A549 (cell line): ENCODE measurements at places on chromosomes 7 and 10.

- DNase-seq, result no peak
Measured at GRCh38 chr7:137943132-137943551, 58.7 kb downstream of the CREB3L2 start.

- DNase-seq, result no peak
Measured at GRCh38 chr10:43931308-43931930, 282.7 kb upstream of the ZNF32 start.

DNA sequence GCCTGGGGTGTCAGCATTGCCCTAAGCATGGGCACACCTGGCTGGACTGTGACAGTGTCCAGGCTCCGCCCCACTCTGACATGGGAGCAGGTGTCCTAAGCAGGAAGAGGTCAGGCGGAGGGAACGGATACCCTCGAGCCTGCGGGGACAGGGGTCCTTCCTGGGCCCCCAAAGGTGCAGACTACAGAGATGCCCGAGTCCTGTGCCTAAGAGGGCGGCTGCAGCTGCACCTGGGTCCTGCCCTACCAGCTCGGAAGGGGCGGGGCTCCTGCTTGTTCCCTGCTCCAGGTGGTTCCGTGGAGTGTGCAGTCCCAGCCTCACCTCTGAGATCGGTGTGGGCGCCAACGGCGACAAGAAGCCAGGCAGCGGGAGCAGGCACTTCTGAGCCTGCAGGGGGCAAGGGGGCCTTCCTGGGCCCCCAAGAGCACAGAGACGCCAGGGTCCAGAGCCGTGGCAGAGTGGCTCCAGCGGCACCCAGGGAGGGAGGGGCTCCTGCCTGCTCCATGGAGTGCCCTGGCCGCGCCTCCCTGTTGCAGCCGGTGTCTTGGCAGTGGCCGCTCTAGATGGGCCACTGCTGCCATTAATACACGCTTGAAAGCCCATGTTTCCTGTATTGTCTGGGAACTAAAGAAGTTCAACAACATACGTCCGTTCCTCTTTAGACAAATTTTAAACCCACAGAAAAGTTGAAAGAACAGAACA, 64.5 kb upstream of the CACNA2D1 start:
- DNase-seq, result no peak

GRCh38 chr10:83816942-83817341, 322.4 kb upstream of the GHITM start:
- DNase-seq, result no peak

GRCh38 chr10:112811741-112812551, 138.1 kb upstream of the TCF7L2 start:
- peak; percentile 96 for DNase-seq

- no peak for DNase-seq
Measured at GRCh38 chr10:47353351-47353750, 5.2 kb downstream of the RBP3 start.

DNA sequence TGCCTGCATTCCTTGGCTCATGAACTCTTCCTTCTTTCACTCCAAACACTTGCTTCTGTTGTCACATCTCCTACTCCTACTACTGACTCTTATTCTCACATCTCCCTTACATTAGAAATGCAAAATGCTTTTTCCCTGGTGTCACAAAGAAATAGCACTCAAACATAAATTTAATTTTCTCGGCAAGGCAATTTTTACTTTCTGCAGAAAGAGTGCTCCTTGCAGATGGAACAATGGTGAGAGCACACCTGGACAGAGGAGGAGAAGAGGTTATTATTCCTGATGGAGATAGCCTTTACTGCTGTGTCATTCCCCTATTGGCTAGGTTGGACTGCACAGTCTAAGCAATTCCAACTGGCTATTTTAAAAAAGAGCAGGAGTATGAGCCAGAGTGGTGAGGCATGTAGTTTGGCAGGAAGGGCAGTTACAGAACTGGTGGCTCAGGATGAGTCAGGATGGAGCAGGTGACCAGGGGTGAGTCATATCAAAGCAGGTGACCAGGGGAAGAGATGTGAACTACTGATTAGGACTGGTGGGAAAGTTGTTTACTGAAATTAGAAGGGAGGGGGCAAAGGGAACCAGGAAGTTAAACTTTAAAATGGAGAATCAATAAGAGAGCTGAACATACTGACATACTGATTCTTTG, 52.9 kb downstream of the CYP2C9 start:
- peak; percentile 2 for DNase-seq

DNA sequence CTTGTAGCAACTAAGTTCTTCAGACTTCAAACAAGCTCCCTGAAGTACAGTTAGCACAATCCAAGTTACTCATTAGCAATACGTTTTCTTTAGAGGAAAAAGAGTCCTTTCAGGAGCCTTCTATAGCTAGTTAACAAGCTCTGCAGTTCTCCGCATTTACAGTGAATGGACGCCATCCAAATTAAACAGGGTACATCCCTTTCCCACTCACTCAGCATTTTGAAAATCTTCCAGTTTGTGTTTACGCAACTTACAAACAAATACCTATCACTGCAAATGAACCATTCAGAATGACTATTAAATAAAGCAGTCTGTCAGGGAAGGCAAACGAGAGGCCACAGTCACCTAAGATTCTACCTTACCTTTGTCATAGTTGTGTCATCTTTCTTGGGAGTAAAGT, 84.5 kb downstream of the RNF32 start:
- DNase-seq, result no peak

- DNase-seq, result no peak
Measured at GRCh38 chr7:144398911-144399310, 4.6 kb downstream of the NOBOX start.

DNA sequence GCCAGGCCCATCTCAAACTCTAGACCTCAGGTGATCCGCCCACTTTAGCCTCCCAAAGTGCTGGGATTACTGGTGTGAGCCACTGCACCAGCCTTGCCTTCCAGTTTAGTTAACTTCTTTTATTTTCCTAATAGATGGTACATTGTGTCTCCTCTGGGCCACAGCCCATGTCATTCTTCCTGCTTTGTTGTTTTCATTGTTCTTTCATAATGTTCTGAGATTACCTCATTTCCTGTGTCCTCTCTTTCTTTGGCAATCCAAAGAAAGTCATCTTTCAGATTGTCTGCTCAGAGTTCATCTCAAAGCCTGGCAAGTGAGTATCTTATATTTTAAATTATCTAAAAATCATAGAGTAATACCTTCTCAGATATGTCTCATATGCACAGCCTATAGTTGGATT, at the start of gene OLAH:
TSS of gene OLAH (plus strand) at position 270 of the 400 bp plus-strand sequence. CDS start 3,346 bp downstream, outside the sequence.
- no peak for DNase-seq

DNA sequence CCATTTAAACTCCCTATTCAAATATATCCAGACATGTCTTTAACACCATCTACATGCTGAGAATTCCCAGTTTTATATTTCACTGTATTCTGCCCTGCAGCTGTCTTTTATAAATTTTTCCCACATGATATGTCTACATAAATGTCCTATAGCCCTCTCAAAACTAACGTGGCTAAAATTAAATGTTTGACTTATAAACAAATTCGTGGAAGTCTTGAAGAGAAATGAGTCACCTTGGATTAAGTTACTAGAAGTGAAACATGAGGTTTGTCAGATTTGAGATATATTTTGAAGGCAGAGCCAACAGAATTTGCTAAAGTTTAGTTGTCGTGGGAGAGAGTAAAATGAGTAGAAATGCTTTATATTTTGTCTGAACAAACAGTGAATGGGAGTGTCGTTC, 386.9 kb upstream of the CNTNAP2 start:
- no peak for DNase-seq

DNA sequence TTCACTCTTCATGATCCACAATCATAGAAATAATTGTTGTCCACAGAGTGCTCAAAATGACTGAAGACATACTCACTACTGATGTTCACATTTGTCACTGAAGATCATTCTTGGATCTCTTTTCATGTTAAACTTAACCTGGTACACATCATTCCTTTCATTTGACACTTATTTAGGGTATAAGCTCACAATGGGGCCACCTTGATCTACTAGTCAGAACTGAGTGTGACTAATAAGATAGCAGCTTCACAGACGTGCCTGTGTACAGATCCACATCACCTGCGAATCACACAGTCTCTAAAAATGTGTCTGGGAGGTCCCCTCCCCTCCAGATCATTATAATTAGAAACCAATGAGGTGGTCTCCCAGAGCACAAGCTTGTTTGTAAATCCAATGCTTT, 21.8 kb downstream of the GAD2 start:
- no peak for DNase-seq

- no peak for DNase-seq
Measured at GRCh38 chr7:2523461-2523936, 3.9 kb downstream of the LFNG start.

DNA sequence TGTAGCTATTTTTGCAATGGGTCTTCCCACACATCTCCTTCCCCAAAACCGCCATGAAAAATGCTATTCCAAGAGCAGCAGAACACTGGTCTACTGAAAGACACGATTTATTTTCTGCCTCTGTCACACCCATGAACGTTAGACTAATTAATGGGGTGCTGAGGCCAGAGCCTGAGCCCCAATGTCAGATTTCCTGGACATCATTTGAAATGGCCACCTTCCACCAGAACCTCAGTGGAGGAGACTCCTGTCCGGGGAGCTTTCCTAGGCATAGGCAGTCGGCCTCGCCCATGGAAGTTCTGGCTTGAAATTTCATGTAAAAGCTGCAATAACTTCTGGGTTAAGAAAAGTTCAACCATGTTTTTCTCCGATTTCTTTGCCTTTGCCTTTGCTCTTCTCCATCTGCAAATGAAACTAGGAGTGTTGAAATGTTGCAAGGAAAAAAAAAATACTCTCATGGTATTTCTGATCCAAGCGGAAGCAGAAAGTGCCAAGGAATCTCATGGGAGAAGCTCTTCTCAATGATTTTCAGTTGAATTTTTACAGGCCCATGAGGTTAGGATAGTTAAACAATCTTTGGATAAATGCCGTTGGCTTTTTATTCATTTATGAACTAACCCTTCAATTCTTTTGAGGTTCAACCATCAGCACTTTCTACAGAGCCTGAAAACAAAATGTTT, 570.8 kb upstream of the MGMT start:
- DNase-seq, result no peak

GRCh38 chr7:14936554-14936953, 34.0 kb upstream of the DGKB start:
- no peak for DNase-seq

DNA sequence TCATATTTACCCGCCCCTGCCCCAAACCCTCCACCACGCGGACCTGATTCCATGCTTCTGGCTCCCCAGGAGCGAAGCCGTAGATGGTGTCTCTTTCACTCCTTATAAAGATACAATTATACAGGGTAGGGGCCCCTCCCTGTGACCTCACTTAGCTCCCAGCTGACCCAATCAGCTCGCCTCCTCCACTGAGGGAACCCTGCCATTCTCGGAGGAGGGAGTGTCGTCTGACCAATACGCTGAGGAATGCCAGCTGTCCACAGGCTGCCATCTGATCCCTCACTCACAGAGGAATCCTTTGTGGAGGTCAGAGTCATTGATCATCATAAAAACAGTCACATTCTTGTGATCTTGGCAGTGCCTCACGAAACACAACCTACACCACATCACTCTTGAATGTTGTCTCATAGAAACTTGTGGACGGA, 67.5 kb upstream of the INSIG1 start:
- DNase-seq, result peak; percentile 96

DNA sequence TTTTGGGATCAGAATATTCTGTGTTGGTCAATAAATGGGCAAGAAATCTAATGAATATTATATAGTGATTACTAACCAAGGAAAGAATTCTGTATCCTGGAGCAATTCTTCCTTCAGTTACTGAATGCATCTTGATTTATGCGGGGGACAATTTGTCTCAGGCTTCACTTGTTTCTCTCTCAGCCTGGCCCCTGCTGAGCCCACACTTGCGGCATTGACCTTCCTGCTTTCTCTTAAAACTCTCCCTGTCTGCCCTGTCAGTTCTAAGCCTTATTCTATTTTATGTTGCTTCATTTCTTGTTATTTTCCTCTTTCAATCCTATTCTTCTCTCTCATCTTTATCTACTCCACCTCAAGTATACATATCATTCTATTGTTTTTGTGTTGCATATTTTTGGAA, 122.1 kb upstream of the TPK1 start:
- DNase-seq, result no peak

GRCh38 chr7:38796626-38797501, 112.1 kb downstream of the VPS41 start:
- DNase-seq, result peak; percentile 58

DNA sequence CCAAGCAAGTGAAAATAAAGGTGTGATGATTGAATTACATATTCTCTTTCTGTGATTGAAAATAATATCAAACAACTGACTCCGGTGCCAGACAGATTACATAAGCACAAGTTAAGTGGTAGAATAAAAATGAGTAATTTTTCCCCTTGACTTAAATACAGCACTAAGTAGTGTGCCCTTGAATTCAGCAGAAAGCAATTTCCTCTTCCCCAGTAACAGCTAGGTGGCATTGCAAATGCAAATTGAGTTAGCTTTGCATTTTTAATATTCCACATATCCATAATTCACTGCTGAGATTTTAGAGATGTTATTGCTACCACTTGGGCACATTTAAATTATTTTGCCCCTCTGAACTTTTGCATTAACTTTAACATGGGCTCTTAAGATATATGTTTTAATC, 89.8 kb upstream of the NPVF start:
- DNase-seq, result no peak

GRCh38 chr7:80940539-80941207, 21.8 kb upstream of the SEMA3C start:
- no peak for DNase-seq

DNA sequence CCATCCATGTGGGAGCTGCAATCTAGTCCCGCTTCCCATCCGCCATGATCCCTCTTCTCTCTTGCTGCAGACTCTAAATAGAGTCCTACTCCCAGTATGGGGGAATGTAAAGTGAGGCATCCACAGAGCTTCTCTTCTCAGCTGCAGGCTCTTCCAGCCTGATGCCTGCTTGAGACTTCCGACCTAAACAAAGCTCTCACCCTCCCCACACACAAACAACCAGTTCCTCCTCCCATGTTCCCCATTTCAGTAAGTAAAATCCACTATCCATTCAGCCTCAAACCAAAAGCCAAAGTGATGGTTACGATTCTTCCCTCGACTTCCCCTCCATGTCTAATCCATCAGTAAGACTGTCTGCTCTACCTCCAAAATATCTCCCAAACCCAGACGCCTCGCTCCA, 108.2 kb upstream of the NFE2L3 start:
- DNase-seq, result no peak

- peak; percentile 8 for DNase-seq
Measured at GRCh38 chr10:68938117-68938516, 17.9 kb upstream of the DDX21 start.

DNA sequence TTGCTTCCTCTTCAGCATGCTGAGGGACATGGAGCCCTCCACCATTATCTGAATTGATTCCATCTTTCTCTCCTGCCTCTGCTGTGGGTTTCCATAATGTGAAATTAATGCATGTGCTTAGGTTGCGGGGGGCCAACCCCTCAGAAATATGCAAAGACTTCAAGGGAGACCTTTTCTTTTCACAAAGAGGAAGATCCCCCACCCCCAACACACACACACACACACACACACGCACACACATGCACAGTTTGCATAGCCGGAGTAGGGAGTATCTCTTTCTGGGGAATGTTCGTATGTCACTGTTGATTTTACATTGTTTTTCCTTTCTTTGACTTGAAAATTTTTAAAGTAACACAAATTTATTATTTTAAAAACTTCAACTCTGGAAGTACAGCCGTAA, 193.5 kb downstream of the MGMT start:
- no peak for DNase-seq
